ENCODE measurements at places on chromosomes 16 and 17. TPM values are rescaled to one million over a fixed set of nuclear protein-coding genes. Genes with fewer than 3 reads are reported as not detected.

Gene FBXO39
- 2.0 TPM for total RNA-seq

Gene KRTAP17-1
- total RNA-seq = not detected

Gene PITPNM3
- 7.2 TPM for total RNA-seq

Gene RPS2
- 982 TPM for total RNA-seq

Gene NPTX1
- not detected for total RNA-seq

Gene OTOP3
- total RNA-seq = not detected

Gene DHX40
- 15.0 TPM for total RNA-seq

Gene TBC1D3D
- total RNA-seq = not detected

Gene QPRT
- 16.7 TPM for total RNA-seq

Gene KRTAP2-3
- not detected for total RNA-seq

Gene KRTAP16-1
- not detected for total RNA-seq

Gene CHD9NB
- 4.1 TPM for total RNA-seq

Gene CCL1
- total RNA-seq = not detected

Gene OR1F1
- total RNA-seq = not detected

Gene SSTR5
- total RNA-seq = not detected

Gene RDM1
- not detected for total RNA-seq

Gene CCL13
- total RNA-seq = 3.0 TPM

Gene NGFR
- 1.8 TPM for total RNA-seq

Gene ZPBP2
- total RNA-seq = not detected

Gene CHST5
- not detected for total RNA-seq

Gene KRTAP9-4
- total RNA-seq = not detected

Gene C16orf92
- total RNA-seq = not detected

Gene EFNB3
- total RNA-seq = 10.6 TPM

Gene DNASE1L2
- total RNA-seq = not detected

Gene NLRC5
- total RNA-seq = 15.1 TPM

Gene MMP28
- 58.4 TPM for total RNA-seq

Gene CLEC18B
- total RNA-seq = not detected

Gene CACNA1G
- total RNA-seq = under 0.01 TPM

Gene GUCY2D
- total RNA-seq = not detected

Gene EPOP
- 1.1 TPM for total RNA-seq

Gene RAB40C
- 19.6 TPM for total RNA-seq

Gene HOXB5
- total RNA-seq = 2.5 TPM

Gene PIEZO1
- 90.7 TPM for total RNA-seq

Gene PRSS33
- total RNA-seq = not detected

Gene ACADVL
- total RNA-seq = 497 TPM

Gene GNGT2
- total RNA-seq = not detected

Gene CRYM
- total RNA-seq = not detected

Gene TEX14
- total RNA-seq = 0.28 TPM

Gene TTYH2
- 0.51 TPM for total RNA-seq

Gene TP53TG3F
- not detected for total RNA-seq

Gene HOXB3
- 30.0 TPM for total RNA-seq

Gene CHST4
- total RNA-seq = not detected

Gene GAS7
- 95.9 TPM for total RNA-seq

Gene SHCBP1
- total RNA-seq = not detected

Gene SYCE1L
- total RNA-seq = 0.48 TPM

Gene SHBG
- total RNA-seq = not detected

Gene ODAD4
- total RNA-seq = 3.2 TPM

Gene YBX2
- not detected for total RNA-seq

Gene KIFC3
- total RNA-seq = 3.2 TPM

Gene SPATA32
- not detected for total RNA-seq

Gene CFDP1
- total RNA-seq = 90.8 TPM

Gene WFIKKN2
- total RNA-seq = not detected

Gene NACA2
- total RNA-seq = not detected

Gene DHX38
- total RNA-seq = 68.8 TPM
